Substantia nigra (tissue), 51 donors: ENCODE measurements at places on chromosomes 1 and 21.
A peak's percentile ranks its signal among the peaks of the same experiment; 100 is the strongest.

- no peak for DNase-seq
Observed at GRCh38 chr1:23436520-23437354, 12.2 kb upstream of the TCEA3 start.

DNA sequence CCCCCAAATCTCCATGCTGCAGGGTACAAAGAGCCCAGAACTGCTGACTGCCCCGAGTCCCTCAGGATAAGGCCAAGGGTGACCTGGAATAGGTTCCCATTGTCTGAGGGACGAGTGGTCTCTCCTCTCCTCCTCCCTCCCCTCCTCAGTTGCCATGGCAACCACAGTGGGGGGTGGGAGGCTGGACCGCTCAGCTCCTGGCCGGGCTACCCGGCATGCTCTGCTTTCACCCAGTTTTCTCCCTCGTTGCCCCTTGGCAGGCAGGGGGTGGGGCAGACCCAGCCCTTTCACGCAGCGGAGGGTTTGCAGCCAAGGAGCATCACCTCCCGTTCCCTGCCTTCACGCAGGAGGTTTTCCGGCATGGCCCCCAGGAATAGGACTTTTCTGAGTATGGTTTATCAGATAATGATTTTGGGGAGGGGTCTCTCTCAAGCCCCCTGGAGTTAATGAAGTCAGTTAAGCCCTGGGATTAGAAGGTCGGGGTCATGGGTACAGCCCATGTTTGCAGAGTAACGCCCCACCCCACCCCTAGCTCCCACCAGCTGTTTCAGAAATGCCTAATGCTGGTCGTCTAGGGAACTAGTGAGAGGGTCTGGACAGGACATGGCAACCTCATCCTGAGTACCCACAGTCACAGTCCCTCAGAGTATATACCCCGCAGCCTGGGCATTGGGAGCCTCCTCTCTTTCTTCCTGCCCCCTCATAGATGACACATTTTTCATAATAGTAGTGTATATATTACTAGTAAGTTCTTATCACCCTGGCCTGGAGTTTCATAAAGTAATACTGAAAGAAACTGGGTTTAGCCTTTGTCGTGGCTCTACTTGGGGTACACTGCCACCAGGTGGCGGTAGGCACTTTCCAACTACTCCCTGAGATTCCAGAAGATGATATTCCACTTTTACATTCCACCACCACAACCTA lies 20.7 kb downstream of the C1QB start:
- DNase-seq: peak; percentile 25

DNA sequence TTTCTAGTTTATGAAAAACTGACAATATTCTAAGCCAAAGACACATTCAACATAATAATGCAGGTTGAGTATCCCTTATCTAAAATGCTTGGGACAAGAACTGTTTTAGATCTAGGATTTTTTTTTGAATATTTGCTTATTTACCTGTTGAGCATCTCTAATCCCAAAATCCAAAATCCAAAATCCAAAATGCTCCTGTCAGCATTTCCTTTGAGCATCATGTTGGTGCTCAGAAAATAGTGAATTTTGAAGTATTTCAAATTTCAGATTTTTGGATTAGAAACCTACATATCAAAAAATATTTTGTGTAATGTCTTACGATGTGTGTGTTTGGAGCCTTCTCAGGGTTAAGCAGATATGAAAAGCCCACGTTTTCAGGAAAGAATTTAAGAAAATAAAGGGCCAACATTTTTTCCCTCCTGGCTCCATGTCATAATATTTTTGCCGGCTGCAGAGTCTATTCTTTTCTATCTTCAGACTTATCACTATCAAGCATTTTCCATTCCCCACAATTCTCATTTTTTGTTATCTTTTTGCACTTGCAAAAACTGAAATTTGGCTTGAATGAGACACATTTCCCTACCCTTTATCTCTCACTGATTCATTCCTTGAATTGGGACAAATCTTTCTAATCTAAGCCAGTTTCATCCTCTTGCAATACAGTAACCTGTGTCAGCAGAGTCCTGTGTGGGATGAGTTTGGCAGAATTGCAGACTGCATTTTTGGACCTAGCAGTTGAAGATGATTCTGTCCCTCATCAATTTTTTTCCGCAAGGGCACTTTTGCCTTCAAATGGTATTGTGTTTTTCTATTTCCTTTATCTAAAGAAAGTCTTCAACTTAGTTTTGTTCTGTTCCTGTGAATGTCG lies 233.9 kb downstream of the DISC1 start:
- no peak for DNase-seq

GRCh38 chr1:27597516-27598294 lies 6.2 kb downstream of the AHDC1 start:
- DNase-seq: no peak

DNA sequence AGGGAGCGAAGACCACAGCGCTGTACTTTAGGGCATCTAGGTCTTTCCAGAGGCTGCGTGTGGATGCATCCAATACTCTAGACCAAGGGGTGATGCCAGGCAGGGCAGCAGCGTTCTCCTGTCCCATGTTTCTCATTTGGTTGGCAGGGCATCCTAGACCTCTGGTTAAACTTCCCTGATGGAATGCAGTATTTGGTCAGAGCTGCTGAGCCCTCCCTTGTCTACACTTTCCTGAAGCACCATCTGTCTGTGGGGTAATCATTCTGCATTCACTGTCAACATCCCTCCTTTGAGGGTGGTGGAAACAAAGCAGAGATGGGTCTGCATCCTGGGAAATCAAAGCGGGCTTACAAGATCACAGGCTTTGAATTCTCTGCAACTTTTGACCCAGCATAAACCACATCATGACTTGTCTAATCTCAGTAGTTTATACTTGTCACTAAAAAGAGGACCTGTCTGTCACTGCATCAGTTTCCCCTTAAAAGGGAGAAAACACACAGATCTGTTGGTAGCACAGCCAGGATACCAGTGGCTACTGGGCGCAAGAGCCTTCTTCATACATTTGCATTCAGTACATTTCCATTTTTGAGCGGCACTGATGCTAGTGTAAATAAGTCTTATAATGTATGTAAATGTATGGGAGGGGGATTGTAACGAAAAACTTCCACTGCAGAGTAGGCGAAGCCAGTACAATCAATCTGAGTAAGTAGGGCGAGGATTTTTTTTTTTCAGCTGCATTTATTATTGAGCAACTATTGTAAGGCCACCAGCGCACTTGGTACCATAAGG lies 106.3 kb downstream of the GALNT2 start:
- DNase-seq: no peak
